ENCODE measurements at places on chromosomes 2 and 18. TPM values are rescaled to one million over a fixed set of nuclear protein-coding genes. Genes with fewer than 3 reads are reported as not detected.
A peak's percentile ranks its signal among the peaks of the same experiment; 100 is the strongest.

- no peak for DNase-seq
Measured at GRCh38 chr2:145666552-145666951, 1146.6 kb upstream of the ZEB2 start.

- no peak for DNase-seq
Measured at GRCh38 chr2:176847575-176847974, 365.0 kb upstream of the HNRNPA3 start.

DNA sequence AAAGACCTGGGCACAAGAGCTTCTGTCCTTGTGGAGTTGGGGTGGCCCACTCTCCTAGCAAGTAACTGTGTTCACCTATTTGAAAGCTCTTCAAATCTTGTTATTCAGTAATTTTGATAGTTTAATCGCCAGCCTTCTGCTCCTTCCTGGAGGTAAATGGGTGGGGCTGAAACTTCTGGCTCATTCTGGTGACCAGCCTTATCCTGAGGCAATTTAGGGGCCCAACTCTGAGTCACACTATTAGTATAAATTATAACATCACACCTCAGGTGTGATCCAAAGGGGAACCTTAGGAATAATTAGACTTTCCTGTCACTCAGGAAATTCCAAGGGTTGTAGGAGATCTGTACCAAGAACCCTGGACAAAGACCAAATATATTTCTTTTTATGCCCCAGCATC is 255.8 kb upstream of the RGPD4 start:
- no peak for DNase-seq

ANO7 gene
- polyA plus RNA-seq, result 1.4 TPM

HOXD9 gene
- polyA plus RNA-seq, result 6.6 TPM

MLPH gene
- polyA plus RNA-seq, result 0.69 TPM

GRCh38 chr2:16747689-16748088 is 82.1 kb upstream of the CYRIA start:
- DNase-seq, result no peak

DNA sequence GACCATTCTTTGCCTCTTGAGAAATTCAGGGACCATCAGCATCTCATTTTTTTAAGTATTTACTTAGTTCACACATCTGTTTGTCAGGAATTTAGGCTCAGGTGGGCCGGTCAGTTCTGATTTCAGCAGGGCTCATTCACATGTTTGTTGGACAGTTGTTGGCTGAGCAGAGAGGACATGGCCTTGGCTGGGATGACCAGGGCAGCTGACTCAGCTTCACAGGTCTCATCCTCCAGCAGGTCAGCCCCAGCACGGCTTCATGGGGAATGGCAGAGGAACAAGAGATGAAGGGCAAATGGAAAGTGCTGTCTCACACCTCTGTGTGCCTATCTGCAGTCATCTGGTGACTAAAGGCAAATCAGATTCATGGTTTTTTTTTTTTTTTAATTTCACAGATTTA is 136.1 kb upstream of the TMEM200C start:
- no peak for DNase-seq

NYAP2 gene
- 0.05 TPM for polyA plus RNA-seq

DNA sequence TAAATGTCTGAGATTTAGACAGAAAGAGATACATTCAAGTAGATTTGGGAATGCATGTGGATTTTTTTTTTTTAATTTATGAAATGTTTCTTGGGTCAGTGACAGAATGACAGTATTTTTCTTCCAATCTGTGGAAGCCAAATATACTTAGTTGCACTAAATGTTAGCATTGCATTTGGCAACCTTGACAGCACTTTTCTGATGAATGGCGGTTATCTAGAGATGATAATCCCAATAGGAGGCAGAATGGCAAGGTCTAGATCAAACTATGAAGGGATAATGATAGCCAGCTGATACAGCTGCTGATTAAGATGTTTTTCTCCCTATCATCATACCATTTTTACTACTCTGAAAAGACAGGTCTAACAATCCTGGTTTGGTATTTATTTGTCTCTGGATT is 174.5 kb upstream of the STON1 start:
- DNase-seq, result no peak

WDR54 gene
- polyA plus RNA-seq, result 8.8 TPM

GRCh38 chr18:72091369-72091768 is 452.8 kb downstream of the CBLN2 start:
- no peak for DNase-seq

DNA sequence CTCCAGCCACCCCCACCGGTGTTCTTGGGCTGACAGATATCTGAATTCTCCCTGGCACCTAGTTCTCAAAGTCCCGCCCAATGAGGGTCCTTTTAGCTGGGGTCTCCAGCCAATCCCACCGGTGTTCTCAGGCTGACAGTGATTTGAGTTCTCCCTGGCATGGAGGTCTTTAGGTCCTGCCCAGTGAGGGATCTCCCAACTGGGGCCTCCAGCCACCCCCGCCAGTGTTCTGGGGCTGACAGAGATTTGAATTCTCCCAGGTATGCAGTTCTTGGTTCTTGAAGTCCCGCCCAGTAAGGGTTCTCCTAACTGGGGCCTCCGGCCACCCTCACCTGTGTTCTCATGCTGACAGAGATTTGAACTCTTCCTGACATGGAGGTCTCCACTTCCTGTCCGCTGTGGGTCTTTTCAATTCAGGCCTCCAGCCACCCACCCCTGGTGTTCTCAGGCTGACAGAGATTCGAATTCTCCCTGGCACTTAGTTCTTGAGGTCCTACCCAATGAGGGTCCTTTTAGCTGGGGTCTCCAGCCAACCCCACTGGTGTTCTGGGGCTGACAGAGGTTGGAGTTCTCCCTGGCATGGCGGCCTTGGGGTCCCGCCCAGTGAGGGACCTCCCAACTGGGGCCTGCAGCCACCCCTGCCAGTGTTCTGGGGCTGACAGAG is 154.6 kb downstream of the ANKRD36 start:
- no peak for DNase-seq

DNA sequence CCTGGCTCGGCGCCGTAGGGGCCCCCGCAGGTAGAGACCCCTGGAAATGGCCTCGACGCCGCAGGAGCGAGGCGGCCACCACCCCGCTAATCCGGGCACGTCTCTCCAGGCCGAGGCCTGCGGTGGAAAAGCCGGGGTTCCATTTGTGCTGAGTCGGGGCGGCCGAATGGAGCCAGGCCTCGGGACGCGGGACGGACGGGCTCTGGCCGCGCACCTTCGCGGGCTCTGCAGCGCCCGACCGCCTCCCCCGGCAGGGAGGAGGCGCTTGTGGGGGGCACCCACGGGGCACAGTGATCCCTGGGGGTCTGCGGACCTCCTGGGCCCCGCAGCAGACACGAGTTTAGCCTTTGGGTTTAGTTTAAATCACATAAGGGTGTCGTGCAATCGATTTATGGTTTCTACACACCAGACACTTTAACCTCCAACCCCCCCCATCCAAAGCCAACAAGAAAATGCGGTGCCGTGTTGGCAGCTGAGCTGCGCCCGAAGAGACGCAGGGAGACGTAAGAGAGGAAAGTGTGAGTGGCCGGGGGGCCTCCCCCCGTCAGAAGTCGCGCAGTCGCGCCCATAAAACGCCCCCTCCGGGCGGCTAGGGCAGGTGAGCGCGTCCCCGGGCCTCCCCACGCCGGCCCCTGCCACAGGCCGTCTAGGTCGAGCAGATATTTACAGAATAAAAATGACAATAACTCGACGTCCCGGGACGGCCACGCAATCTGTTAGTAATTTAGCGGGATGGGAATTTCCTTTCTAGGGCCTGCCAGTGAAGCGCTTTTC is 1.0 kb upstream of the NFATC1 start:
- peak; percentile 83 for DNase-seq

DNA sequence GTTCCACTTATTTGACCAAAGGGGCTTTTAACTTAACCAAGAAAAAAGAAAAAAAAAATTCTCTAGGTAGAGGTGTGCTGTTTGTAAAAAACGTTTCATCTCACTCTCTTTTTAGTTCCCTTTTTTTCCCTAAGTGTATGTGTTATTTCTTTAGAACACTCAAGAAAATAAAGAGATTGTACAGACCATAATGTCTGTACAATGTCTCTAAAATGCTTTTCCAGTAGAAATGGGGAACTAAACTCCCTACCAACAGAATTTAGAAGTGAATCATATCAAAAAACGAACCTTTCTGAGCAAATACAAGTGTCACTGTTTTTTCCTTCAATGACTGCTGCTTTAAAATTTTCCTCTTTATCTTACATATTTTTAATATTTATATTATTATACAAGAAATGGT is 72.0 kb downstream of the CDH7 start:
- no peak for DNase-seq

DNA sequence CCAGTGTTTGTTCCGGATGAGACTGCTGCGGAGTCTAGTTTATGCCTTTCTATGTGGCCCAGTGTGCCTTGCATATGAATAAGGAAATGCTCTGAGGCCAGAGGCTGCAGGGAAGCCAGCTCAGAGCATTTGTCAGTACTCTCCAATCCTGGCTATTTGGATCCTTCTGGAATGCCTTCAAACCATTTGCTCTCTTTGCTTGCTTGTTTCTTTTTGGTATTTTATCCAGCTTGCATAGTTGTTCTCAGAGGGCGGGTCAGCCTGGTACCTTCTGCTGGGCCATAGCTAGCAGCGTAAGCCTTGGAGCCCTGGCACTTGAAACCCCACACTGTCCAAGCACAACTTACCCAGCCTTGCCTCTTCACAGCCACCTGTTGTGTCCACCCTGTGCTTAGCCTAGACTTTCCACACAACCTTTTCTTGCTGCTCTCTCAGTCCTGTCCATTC is 20.5 kb downstream of the CENPO start:
- DNase-seq, result no peak

DNA sequence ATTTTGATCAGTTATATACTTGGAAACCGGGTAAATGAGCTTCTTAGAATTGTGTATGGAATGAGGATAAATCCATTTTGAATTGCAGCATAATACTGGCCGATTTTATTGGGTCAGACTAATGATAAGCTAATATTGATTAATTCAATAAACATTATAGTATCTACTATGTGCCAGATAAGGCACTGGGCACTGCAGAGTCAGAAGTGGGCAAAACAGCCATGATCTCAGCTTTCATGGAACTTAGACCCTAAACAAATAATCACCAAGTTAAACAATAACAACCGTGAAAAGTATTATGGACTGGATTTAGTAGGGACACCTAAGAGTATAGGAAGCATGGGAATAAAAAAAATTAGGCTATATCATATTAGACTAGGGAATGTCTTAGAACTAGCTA is 297.0 kb upstream of the PKDCC start:
- DNase-seq, result no peak

DNA sequence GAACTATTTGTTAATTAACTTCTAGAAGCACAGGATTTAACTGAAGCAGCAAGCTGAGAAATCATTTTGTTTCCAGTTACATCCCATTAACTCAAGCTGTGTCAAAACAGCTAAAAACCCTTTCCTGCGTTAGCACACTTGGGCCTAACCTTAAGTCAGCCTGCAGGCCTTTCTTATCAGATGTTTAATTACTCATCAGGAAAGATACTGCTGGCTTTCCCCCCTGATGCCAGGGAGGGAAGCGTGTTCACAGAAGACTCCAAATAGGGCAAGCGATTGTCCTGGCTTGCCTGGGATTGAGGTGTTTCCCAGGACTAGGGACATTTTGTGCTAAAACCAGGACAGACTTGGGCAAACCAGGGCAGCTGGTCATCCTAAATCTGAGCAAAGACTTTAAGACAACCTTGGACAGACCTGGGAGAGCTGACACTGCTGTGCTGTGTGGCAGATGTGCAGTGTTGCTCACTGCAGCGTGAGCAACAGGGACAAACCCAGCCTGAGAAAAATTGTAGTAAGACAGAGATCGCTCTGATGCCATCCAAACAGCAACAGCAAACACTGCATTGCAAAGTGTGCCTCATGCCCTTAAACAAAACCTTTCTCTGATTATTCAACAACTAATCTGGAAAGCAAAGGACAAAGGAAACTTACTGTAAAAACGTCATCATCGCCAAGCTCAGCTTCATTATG is 100.9 kb downstream of the SPRED2 start:
- no peak for DNase-seq

GRCh38 chr2:110744429-110744828 is 12.1 kb downstream of the ACOXL start:
- no peak for DNase-seq

ST3GAL5 gene
- polyA plus RNA-seq, result 40.1 TPM

NBAS gene
- 34.2 TPM for polyA plus RNA-seq

- DNase-seq, result no peak
Measured at GRCh38 chr2:85405201-85406059, 4.7 kb downstream of the CAPG start.

GRCh38 chr18:49304751-49305150 is 155.7 kb downstream of the DYM start:
- DNase-seq, result no peak

DNA sequence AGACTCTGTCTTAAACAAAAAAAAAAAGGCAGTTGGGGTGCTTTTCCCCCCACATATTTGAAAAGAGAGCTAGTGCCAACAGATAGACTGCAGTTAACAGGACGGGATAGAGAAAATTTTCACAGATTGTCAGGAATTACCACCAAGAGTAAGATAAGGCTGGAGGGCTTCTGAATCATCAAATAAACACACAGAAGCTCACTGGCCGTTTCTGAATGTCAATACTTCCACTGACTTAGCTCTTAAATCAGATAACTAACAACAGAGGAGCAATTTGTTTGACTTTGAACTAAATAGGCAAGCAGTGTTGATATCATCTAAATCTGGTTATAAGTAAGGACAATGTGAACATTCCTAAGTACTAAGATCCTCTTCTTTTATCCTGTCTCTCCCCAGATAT is 34.7 kb downstream of the PIEZO2 start:
- no peak for DNase-seq

CENPA gene
- 10.7 TPM for polyA plus RNA-seq

DNA sequence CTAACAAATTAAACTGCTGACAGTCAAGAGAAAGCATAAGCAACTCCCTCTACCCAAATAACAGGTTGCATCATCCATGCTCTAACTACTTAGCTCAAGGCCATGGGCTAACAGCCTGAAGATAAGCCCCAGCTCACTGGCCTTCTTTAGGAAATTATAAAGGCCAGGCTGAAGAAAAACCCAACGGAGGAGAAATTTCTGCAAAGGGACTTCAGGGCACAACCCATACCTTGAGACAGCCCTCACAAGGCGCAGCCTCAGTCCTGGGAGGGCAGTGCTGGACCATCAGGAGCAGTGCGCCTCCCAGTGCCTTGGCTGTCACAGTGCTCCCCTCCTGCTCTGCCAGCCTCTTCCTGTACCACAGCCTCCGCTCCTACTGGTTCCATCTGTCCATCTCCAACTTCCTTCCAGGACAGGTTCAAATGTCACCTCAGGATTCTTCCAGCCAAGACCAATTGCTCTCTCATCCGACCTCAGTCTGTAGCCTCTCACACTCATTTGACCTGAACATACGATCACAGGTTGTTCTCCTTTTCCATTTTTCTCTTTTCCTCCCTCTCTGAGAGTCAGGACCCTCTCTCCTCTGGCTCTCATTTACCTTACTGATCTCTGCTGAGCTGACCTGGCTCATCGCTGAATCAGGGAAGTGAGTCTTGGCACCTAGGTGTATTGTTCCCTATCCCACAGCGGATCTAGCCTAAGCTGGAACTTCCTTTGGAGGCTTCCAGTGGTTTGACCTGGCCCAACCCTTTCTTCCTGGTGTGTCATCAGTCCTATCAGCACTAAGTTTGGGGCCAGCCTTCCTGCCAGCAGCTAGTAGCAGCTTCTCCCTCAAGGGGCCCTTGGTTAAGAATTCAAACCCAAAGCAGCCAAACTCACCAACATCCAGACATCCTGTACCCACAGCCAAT is 1.9 kb downstream of the MCFD2 start:
- no peak for DNase-seq
